Ammon's horn (tissue), 1 donor: ENCODE measurements at places on chromosomes 3 and 15.
A peak's percentile ranks its signal among the peaks of the same experiment; 100 is the strongest.

GRCh38 chr15:64851503-64851840 is 9.8 kb downstream of the PLEKHO2 start:
- DNase-seq = no peak

DNA sequence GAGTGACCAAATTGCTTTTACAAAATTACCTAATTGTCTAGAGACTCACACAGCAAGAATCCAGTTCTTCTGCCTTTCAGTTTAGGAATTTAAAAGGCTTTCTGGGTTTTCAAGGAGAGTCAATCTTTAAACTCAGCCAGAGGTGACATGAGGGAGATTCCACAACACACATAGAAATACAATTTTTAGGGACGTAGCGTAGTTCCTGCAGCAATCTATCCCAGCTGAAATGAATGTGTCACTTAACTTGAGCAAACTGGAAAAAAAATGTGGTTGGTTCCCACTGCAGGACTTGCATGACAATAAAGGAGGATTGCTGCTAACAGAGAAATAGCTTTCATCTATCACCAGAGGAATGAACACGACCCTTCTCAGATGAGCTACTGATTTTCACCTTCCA is 269.7 kb downstream of the OTOL1 start:
- DNase-seq = no peak

GRCh38 chr3:29255854-29256696 is 24.8 kb upstream of the RBMS3 start:
- no peak for DNase-seq

DNA sequence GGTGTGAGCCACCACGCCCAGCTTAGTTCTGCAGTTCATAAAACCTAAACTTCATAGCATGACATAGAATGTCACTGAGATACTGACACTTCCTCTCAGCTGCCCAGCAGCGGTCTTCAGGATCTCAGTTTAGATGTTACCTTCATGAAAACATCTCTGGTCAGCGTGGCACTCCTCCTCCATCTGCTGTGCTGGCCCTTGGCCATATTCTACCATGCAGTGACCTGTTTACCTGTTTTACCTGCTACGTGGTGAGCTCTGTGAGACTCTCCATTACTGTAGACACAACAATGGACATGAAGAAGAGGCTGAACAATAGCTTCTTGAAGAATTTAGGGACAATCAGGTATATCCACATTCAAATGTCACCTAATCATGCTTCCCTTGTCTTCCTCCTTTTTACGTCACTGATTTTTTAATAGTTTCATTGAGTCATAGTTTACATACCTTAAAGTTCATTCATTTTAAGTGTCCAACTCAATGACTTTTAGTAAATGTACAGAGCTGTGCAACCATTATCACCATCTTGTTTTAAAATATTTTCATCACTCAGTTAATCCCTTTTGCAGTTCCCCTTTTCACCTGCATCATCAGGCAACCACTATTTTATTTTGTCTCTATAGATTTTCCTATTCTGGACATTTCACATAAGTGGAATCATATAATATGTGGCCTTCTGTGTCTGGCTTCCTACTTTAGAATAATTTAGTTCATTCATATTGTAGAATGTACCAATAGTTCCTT is 32.2 kb upstream of the PTPN23 start:
- no peak for DNase-seq

DNA sequence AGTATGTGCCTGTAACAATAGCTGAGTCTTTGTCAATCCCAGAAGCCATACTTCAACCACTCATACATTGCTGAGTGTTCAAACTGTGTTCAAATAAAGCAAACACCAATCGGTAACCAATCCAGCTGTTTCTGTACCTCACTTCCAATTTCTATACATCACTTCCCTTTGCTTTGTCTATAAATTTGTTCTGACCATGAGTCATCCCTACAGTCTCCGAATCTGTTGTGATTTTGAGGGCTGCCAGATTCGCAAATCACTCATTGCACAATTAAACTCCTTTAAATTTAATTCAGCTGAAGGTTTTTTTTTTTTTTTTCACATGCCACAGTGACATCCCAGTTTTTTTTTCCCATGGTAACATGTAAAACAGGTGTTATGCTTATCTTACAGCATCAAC is 870.3 kb downstream of the NAALADL2 start:
- no peak for DNase-seq

GRCh38 chr3:189836795-189837194 is 205.6 kb downstream of the TP63 start:
- no peak for DNase-seq

GRCh38 chr3:134325061-134325705 is 49.1 kb downstream of the AMOTL2 start:
- DNase-seq = no peak

- DNase-seq = no peak
These were observed 4.5 kb upstream of the IP6K1 start for GRCh38 chr3:49790626-49791411.

GRCh38 chr15:31977138-31977537 is 53.2 kb upstream of the CHRNA7 start:
- no peak for DNase-seq

DNA sequence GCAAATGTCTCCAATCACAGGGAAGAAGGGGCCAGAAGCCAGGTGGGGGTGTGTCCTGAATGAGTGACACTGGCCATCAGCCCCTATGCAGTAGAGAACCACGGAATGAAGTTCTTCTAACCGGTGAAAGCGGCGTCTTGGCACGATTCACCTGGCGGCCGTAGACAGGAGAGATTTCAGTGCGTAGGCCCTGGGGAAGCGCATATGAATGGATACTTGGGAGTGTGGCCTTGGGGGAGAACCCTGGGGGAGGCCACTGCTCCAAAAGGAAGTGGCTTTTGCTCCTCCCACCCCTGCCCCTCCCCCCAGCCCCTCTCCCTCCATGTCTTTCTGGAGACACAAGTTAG is 43.6 kb downstream of the RBPMS2 start:
- DNase-seq = no peak

GRCh38 chr3:152729906-152730305 is 105.0 kb upstream of the P2RY1 start:
- DNase-seq = peak; percentile 41

DNA sequence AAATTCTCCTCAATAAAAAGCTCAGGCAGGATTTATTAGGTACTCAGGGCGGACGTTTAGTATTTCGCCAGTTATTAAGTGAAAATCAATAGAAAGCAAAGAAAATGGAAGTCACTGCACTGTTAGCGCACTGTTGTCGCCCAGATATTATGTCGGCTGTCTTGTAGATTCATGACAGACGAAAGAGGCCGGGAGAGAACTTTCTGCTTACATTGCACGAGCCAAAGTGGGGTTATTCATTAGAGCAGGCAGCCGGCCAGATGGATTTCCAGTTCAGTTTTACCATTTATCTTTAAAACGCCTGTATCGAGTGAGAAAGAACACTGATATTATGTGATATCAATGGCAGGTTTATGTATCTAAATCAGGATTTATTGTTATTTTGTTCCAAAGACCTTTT is 866.0 kb upstream of the NR2F2 start:
- DNase-seq = no peak

DNA sequence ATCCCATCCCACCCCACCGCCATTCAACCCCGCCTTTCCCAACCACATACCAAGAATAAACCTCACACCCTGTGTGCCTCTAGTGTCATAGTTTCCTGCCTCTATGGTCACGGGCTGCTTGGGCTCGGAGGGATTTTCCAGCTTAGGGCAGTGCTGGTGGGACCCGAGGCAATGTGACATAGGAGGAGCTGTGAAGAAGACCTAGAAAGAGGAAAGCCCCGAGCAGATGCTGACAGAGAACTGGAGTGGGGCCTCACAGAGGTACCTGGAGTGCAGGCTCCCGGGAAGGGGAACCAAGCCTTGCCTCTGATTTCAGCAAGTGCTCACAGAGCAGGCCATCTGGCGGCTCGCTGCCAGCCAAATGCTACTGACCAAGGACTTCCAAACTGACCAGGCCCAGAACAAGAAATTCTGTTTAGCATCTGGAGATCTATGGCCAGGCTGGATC is 27.5 kb downstream of the BHLHE40 start:
- DNase-seq = no peak

DNA sequence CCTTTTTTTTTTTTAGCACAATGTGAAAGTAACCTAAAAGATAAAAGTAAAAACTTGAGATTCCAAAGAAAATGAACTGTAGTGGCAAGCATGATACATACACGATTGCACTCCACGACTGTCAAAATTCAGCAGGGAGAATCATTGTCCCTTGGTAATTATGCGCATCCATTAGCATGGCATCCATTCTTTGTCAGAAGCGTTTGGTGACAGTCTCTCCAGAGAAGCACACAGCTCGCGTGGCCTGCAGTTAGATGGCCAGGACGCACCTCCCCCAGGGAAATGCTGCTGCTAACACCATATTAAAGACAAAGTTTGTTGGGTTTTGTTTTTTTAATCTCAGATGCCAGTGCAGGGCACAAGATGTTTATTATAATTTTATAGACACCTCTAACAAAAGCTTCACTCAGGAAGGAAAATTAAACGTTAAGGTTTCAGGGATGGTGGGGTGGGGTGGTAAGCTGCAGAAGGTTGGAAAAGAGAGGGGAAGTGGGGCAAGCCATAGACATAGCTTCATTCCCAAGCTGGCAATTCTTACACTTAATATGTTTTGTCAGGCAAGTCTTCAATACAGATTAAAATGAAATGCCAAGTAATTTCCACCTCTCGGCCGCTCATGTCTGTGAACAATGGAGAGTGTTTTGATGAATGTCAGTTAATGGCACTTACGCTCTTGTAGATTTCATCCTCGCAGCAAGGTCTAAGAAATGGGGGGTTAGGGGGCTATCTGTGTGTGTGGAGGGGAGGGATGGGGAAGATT is 142.8 kb upstream of the TOPAZ1 start:
- DNase-seq = peak; percentile 27

- no peak for DNase-seq
These were observed 4.9 kb upstream of the MYZAP start for GRCh38 chr15:57586661-57587424.
